GM18507 (cell line): ENCODE measurements at places on chromosomes 1 and 21.

GRCh38 chr1:89516055-89516454 is 8.6 kb upstream of the LRRC8B start:
- no peak for DNase-seq

DNA sequence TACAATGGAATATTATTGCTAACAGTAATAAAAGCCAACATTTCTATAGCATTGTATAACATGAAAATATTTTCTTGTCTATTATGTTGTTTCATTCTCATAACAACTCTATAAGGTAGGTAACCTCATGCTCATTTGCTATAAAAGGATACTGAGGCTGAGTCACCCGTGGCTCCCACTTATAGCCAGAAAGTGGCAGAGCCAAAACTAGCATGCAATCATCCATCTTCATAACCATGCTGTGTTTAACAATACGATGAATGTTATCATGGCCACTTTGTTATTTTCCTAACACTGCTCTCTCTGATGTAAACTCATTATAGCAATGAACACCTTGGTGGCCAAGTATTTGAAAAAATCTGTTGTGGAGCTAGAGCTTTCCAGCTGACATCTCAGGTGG is 80.8 kb upstream of the JUN start:
- no peak for DNase-seq

DNA sequence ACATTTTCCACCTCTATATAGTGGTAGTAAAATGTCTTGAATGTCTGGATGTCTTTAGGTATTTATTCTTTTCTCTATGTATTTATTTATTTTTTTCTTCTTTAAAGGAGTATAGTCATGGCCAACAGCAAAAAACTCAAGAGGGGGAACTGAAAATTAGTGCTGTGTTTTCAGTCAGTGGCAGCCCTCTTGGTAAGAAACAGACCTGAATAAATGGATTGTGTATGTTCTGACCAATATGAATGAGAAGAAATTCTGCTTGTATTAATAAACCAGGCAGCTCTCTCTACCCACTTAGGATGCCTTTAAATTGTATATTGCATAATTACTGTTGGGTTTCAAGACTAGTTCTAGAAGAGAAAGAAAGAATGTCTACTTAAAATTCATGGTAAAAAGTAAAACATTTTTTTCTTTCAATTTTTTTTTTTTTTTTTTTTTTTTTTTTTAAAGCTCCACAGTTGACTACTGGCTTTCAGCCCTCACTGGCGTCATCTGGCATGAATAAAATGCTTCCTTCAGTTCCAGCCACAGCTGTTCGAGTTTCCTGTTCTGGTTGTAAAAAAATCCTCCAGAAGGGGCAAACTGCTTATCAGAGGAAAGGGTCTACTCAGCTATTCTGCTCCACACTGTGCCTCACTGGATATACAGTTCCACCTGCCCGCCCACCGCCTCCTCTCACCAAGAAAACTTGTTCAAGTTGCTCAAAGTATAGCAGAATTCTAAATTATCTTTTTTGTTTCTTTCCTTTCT is 101.6 kb downstream of the ZMYM4 start:
- DNase-seq: no peak

GRCh38 chr21:43938751-43939442 is 73.2 kb upstream of the TRAPPC10 start:
- peak; percentile 85 for DNase-seq

DNA sequence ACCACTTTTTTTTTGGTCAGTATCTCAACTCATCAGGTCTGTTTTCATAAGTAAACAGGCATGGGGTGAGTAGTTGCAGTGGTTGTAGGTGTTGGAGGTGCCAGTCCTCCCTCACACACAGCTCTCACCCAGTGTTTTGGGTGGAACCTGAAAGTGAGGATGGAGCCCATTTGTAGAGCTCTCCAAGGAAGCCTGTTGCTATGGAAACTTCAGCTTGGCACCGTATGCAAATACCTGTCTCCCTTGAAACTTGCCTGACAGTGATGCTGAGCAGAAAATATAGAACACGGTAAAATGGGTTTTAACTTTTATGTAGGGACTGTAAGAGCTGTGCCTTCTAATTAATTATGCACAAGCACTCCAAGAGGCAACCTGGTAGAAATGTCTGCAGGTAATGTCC is 214.1 kb downstream of the AJAP1 start:
- no peak for DNase-seq

GRCh38 chr1:34338871-34339270 is 162.2 kb downstream of the C1orf94 start:
- DNase-seq: no peak

DNA sequence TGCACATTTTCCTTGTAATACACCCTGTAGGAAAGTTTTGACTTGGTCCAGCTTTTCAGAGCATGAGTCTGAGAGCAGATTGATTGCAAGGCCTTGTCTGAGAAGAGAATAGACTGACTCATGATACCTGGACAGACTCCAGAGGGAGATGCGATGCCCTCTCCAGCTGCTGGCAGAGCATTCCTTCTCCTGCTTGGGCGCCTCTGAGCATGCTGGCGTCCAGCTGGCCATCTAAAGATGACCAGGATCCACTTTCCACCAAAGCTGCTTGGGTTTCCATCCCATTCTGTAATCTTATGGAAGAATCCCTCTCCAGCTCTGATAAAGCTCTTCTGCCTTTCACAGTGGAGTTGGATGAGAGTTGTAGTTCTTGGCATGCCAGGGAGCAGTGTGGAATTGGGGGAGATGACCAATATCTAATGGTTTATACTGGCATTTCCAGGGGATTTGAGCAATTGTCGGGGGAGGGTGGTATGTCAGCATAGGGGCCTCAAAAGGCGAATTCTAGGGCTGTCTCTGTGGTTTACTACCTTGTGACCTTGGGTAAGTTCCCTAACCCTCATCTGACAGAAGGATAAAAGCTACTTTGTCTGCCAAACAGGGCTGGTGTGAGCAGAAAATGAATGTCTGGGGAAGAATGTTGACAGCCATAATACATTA is 19.5 kb downstream of the SZRD1 start:
- DNase-seq: no peak

- DNase-seq: no peak
Observed at GRCh38 chr21:25304611-25305010, 302.7 kb downstream of the MRPL39 start.

GRCh38 chr1:15848143-15848928 is 829 bp downstream of the SPEN start:
- DNase-seq: no peak

DNA sequence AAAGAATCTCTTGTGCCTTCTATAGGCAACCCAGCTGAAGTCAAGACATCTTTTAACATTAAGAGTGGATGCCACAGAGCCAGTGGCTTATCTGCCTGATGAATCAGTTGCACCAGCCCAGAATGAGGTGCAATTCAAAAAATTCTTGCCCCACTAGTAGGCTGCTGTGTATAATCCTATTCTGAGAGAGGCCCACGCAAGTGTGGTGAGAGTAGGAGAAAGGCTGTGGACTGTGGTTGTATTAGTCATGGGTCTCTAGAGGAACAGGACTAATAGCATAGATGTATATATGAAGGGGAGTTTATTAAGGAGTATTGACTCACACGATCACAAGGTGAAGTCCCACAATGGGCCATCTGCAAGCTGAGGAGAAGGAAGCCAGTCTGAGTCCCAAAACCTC is 216.4 kb downstream of the LTN1 start:
- DNase-seq: no peak

DNA sequence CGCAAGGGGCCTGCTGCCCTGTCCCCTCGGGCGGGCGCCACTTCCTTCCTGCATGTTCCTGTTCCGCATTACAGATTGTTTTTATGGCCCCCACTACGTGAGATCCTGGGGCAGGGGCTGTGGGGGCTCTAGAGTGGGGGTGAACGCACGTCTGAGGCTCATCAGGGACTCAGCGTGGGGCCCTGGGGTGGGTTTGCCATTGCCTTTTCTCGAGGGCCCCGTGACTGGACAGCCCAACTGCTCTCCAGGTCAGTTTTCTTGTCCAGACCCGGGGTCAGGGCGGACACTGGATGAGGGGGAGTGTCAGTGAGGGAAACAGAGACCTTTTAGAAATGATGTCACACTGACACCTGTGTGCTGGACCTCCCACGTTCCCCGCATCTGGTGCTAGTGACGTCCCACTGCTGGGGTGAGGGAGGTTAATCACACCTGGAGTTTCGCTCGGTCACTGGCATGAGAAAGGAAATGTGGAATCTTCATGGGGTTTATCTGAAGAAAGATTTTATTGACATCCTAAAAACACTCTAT is 65.9 kb downstream of the AGPAT3 start:
- no peak for DNase-seq

GRCh38 chr1:53731779-53732305 is 7.1 kb downstream of the GLIS1 start:
- no peak for DNase-seq

DNA sequence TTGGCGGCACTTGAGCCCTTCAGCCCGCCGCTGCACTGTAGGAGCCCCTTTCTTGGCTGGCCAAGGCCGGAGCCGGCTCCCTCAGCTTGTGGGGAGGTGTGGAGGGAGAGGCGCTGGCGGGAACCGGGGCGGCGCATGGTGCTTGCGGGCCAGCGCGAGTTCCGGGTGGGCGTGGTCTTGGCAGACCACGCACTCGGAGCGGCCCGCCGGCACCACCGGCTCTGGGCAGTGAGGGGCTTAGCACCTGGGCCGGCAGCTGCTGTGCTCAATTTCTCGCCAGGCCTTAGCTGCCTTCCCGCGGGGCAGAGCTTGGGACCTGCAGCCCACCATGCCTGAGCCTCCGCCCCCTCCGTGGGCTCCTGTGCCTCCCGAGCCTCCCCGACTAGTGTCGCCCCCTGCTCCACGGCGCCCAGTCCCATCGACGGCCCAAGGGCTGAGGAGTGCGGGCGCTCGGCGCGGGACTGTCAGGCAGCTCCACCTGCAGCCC is 673.7 kb upstream of the BRINP3 start:
- no peak for DNase-seq

GRCh38 chr1:41689139-41689538 is 204.7 kb upstream of the EDN2 start:
- no peak for DNase-seq

DNA sequence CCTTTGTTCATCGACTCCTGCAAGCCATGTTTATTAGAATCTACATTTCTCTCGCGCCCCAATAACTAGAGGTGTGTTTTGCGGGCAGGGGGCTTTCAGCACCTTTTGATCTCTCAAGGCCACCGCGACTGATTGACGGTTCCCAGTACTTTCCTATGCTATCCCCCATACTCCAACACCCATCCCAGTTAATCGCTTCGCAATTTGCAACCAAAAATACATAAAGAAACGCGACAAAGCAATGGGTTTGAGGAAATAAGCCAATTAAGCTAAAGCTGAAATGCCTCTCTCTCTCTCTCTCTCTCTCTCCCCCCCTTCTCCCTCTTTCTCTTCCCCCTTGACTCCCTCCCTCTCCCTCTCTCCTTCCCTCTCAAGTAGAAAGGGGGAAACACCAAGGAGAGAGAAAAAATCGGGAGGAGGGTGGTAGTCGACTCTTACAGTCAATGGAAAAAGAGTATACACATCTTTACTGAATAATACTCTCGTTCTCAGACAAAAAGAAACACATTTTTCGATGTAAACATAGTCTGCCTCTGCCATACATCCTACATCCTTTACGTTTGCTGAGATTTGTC is 128.0 kb upstream of the DPYD start:
- DNase-seq: no peak

- DNase-seq: no peak
Observed at GRCh38 chr1:84376000-84376910, 22.0 kb upstream of the DNASE2B start.

- DNase-seq: no peak
Observed at GRCh38 chr21:45293220-45293725, 5.6 kb upstream of the POFUT2 start.

GRCh38 chr1:230087717-230088105 is 20.7 kb downstream of the GALNT2 start:
- DNase-seq: no peak

DNA sequence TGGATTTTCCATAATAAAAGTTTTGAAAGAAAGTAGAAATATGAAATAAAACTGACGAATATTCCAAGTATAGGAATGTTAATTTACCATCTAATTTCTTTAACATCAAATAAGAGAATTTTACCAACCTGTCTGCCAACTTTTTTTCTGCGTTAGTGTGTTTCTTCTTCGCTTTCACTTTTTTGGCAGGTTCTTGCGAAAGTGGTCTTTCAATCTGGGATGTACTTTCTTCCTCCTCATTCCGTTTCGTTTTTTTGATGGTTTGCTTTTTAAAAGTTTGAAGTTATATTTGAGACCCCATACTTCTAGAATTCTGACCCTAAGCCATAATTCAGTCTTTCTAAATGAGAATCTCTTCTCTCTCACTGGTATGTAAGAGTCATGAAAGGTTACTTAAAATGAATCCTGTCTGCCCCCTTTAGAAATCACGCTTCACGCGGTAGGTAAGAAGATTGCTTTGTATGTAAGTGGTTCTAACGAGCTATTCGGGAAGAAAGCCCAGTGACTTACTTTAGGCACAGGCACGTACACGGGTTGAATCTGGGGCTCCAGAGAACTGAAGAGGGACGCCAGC is 580 bp downstream of the RBM34 start:
- DNase-seq: no peak

DNA sequence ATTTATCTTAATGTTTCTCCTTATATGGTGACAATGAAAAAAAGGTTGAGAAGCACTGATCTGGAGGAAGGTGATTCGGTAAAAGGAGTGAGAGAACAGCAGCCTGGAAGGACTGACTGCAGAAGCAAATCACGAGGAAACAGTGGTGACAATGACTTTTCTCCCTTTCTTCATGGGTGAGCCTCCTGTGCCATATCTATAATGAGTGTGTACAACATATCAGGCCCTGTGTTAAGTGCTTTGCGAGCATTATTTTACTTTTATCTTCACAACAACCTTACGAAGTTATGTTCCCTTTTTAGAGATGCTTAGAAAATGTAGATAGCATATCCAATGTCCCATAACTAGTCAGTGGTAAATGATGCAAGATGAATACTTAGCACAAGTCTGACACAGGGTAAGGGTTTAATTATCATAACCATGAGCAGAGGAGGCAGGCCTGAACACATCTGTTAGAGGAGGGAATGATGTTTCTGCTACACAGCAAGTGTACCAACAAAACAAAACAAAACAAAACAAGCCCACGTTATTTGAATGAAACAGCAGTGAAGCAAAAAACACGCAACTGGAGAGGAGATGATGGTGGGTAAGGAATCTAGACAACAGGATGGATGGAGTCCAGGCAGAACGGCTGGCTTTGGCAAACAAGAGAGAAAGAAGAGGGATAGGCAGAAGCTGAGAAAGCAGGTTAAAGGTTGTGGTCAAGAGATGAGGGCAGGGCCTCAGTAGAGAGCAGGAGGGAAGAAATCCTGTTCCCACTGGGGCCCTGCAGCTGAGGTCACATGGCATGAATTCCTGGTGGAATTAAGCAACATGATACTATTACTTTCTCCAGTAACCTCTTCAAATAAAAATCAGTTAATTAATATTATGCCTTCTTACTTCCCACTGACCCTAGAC is 29.6 kb downstream of the GNG12 start:
- no peak for DNase-seq
